KG1 (cell line): ENCODE measurements at places on chromosomes 7 and 10.
A peak's percentile ranks its signal among the peaks of the same experiment; 100 is the strongest.

- DNase-seq, result peak; percentile 23
These were observed 754 bp downstream of the SEMA3D start for GRCh38 chr7:85186083-85186520.

- no peak for DNase-seq
These were observed 6.6 kb downstream of the SEMA3A start for GRCh38 chr7:84187813-84188510.

DNA sequence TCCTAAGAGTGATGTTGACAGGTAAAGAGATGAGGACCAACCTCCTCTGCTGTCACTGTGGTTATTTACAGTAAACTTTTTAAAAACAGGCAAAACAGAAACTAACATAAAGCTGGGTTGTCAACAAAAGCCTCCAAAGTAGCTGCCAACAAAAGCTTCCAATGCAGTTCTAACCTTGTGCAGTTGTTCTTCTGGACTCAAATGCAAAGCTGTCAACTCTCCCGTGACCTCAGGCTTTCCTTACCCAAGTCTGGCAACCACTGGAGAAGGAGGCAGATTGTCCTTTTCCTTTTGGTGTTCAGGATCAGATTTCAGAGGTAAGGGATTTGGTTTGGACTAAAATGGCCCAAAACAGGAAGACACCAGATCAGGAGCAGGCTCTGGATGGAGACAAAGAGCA, 63.1 kb downstream of the DLG5 start:
- no peak for DNase-seq

DNA sequence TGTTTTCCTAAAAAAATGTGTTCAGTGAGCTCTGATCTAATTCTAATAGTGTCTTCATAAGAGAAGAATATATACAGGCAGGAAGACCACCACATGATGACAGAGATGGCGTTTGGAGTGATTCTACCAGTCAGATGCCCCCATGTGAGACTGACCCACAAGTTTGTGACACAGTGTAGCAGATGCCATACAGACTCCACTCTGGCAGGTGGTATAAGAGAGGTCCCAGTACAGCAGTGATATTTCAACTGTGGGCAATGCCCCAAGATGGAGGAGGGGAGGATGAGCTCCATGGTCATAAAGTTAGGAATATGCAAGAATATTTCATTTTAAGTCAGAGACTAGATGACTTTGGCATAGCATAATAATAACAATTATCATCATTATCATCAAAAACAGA, 1022.6 kb downstream of the KCNMA1 start:
- no peak for DNase-seq

DNA sequence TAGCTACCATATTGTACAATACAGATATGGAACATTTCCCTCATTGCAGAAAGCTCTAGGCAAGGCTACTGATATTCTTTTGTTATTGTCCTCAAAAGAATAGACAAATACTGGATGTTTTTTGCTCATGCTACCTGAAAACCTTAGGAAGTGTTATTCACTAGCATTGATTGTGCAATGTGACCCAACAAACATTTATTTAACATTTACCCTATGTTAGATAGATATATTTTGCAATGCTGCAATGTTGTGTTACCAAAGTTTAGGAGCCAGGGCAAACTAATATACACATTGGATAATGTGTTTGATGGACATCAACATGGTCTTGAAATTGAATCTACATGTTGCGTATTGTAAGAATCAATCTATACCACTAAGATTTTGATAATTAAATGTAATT, 112.8 kb upstream of the CREB5 start:
- DNase-seq, result no peak

DNA sequence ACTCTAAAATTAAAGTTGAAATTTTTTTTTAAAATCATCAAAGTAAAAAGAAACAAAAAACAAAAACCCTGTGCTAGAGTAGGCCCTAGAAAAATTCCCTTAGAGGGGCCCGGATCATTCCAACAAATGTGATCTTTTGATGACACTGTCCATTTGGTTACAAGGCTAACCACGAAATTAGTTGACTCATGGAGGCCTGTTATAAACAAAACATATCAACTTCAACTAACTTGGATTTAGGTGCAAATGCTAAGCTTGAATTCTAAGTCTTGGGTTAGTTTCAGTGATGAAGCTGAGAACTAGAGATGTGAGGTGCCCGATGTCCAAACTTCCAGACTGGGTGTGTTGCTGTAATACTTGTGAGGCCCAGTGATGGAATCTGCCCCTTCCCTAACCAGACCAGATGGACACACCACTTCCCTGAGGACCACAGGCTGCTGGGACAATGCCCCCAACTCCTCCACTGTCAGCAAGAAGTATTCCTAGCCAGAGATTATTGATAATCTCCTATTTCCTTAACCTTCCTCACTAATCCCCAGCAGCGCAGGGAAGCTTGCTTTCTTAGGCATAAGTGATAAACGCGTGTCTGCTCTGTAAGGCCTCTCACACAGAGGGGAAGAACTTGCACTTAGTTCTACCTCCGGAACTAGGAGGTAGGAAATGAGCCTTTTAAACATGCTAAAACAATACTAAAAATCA, 108.7 kb downstream of the RAPGEF5 start:
- DNase-seq, result no peak

- DNase-seq, result no peak
These were observed 102.0 kb downstream of the GLCCI1 start for GRCh38 chr7:8070451-8071180.

DNA sequence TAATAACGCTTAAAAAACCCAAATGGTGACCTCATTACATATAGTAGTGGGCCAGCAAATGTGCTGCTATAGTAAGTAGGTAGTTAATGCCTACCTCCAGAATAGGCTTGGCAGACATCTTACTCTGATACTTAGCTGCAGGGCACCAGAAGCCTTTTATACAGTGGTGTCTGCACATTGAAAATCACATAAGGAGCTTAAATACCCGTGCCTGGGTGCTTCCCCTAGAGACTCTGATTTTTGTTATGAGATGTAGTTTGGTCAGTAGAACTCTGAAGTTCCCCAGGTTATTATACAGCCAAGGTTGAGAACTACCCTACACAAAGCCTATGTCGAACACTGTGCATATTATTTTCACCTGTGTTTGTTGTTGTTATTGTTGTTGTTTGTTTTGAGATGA, 47.2 kb downstream of the ANKIB1 start:
- DNase-seq, result no peak

DNA sequence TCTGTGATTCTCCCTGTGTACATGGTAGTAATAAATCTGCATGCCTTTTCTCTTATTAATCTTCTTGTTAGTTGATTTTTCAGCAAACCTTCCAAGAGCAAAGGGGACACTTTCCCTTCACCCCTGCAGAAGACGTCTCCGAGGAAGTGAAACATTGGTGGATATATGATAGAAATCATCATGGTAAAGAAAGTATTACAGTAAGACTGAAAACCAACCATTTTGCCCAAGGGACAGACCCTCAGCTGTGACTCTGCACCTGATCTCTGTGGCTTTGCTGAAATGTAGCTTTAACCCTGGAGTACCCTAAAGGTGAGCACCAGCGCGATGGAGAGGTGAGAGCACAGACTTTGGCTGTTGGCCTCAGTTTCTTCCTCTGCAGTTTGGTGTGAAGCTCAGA, 32.8 kb upstream of the MYO3A start:
- DNase-seq, result no peak

DNA sequence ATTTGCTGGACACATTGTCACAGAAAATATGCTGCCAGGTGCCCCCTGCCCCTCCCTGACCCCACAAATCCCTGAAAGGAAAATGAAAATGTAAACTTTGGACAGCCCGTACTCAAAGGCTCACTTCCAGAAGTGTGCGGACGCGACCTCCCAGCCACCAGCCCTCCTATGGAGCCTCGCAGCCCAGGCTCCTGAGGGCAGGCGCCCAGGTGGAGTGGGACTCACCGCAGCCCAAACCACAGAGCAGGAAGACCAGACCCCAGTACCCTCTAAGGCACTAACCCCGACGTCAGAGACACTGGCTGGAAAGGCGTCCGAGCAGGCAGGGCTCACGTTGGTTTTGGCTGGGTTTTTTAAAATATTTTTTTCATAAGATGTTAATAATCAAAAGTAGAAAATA, 57.3 kb downstream of the CSGALNACT2 start:
- DNase-seq, result no peak

DNA sequence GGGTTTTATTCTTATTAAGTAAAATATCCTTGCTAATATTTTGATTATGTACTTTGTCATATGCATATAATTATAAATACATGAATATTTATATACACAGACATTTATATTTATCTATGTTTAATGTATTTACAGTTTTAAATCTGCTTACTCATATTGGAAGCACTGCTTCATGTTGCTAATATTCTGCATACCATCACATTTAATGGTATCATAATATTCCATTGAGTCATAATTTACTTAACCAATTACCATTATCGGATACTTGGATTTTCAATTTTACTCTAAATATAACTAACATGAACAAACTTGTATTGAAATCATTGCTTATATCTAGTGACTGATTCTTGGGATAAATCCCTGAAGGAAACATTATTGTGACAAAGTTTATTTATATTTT, 155.2 kb downstream of the MBL2 start:
- DNase-seq, result no peak
